Activated CD4-positive, alpha-beta memory T cell treated with anti-CD3 and anti-CD28 coated beads, Interleukin-2, amount 10 ng/mL, durations not matched to agents 7 days and 5 days (primary cell): ENCODE measurements at places on chromosomes 7 and 10. TPM values are rescaled to one million over a fixed set of nuclear protein-coding genes. Genes with fewer than 3 reads are reported as not detected.

Gene H2BK1
- total RNA-seq: not detected

Gene SUN3
- total RNA-seq: not detected

DNA sequence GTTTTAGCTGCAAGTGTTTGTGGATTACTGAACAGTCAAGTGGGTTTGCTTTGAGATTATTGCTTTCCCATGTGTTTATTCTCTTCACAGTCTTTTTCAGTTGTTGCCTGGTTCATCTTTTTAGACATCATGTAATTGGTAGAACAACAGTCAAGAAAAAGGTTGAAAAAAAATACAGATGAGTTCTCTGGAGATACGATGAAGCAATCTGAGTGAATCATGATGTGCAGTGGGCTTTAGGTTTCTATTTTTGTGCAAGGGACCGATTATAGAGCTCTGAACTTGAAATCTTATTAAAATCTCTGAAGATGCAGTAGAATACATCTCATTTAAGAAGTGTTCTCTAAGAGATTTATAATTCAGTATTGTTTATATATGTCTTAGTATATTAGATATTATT is 145.7 kb downstream of the SDK1 start:
- H3K36me3 ChIP-seq: no peaks in the 10 kb centered on the region
- no peak overlapping the region for H3K27ac ChIP-seq

GRCh38 chr10:23325132-23325531 is 19.5 kb downstream of the C10orf67 start:
- H3K27me3 ChIP-seq: peaks cover 5% of the 10 kb centered on the region
- DNase-seq: no peak
